ENCODE measurements at places on chromosomes 4 and X. TPM values are rescaled to one million over a fixed set of nuclear protein-coding genes. Genes with fewer than 3 reads are reported as not detected.

The CPZ gene
- not detected for total RNA-seq

The CLTRN gene
- total RNA-seq, result 0.52 TPM

The ANOS1 gene
- total RNA-seq, result not detected

The RENBP gene
- total RNA-seq, result 15.2 TPM

The HMX1 gene
- not detected for total RNA-seq

The GAGE12F gene
- not detected for total RNA-seq

The CENPVL3 gene
- 0.52 TPM for total RNA-seq

The GPRASP1 gene
- 2.3 TPM for total RNA-seq

The SPIN4 gene
- total RNA-seq, result 6.0 TPM
